ENCODE measurements at places on chromosomes 13 and 19.

DNA sequence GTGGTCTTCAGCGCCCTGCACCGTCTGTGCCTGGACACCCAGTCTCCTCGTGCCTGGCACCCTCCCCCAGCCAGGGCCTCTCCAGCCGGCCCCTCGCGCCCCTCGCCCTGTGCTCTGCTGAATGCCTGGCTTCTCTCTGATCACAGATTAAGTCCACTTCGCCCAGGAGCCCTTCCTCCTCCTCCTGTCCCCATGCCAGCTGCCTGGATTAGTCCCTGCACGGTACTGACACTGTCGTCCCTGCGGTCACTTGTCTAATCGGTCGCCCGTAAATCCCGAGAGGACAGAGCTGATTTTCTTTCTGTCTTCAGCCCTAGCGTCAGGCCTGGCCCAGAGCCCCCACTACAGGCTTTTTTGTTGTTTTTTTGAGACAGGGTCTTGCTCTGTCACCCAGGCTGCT is 6.6 kb downstream of the THOP1 start:
- no peak for DNase-seq

GRCh38 chr19:35123573-35123972 is 8.0 kb downstream of the FXYD3 start:
- no peak for DNase-seq

DNA sequence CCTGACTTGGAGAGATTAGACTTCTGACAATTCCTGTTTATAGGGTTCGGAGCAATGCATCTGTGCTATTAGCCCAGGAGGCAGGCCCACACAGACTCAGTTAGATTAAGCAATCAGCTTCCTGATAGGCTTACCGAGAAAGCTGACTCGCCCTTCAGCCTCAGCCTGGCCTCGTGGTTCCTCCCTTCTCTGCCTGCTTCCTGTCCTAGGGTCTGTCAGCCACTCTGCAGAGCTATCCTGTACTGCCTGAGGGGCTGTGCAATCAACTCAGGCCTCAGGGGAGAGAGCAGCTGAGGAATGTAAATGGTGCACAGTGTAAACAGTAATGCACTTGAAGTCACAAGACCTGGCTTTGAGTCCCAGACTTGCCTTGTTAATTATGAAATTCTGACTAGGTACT is 30.7 kb downstream of the HTR2A start:
- DNase-seq, result no peak

DNA sequence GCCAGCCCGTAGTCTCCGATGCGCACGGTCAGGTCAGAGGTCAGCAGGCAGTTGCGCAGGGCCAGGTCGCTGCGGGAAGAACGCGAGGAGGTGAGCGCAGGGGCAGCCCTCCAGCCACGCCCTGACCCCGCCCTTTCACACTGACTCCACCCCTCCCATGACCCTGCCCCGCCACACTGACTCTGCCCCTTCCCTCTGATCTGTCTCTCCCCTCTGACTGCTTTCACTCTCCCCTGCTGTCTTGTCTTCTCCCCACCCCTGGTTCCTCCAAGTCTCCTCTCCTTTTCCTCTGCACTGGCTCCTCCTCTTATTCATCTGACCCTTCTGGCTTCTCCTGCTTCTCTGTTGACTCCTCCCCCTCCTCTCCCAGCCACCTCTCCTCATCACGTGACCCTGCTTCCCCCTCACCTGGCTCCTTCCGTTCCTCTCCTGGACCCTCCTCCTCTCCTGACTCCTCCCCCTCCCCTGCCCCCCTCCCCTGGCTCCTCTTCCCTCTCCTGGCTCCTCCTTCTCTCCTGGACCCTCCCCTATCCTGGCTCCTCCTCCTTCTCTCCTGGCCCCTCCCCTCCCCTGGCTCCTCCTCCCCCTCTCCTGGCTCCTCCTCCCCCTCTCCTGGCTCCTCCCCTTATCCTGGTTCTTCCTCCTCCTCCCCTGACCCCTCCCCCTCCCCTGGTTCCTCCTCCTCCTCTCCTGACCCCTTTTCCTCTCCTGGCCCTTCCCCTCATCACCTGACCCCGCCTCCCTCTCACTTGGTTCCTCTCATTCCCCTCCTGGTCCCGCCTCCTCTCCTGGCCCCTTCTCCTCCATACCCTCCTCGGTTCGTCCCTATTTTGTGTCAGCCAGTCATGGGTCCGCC is 9.9 kb downstream of the LMTK3 start:
- no peak for DNase-seq

DNA sequence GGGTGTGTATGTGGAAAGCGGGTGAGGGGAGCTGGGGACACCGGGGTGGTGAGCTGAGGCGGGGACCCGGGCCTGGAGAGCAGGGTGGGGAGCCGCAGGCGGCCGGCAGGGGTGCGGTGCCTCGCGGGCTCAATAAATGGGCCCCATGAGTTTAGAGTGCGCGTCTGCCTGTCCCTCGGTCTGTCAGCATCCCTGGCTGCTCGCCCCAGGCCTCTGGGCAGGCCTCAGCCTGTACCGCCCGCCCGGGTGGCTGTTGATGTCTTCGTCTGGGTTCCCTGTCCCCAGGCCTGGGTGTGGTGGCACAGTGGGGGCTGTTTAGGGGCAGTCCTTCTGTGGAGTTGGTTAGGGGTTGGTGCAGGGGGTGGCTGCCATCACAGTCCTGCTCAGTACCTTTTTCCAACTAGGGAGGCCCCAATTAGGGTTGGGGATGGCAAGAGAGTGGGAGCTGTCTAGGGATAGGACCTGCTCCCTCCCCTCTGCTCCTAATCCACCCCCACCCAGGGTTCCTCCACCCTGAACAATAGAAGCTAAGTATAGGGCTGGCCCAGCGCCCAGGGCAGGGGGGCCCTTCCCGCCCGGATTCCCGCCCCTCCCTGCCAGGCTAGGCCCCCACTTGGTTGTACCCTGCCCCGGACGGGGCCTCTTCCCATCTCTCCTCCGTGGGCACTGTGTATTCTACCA is 12.2 kb downstream of the CIC start:
- no peak for DNase-seq

- no peak for DNase-seq
Observed at GRCh38 chr13:93689333-93689732, 462.7 kb downstream of the GPC6 start.

- DNase-seq, result no peak
Observed at GRCh38 chr19:30350692-30351663, 21.2 kb upstream of the ZNF536 start.

DNA sequence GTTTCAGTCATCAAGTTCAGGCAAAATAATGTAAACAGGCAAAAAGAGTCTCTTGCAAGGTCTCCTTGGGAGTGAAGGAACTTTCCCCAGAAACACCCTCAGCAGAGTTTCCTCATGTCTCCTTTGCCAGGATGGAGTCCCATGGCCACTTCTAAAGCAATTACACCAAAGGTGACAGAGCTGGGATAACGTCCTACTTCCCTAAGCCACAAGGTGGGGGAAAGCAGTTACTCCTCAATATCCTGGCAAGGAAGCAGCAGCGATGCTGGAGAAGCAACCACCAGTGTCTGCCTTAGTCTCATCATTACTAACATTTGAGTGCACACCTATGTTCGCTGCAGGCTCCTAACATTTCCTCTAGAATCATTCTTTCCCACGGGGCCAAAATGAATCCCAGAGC is 88.6 kb downstream of the UBL3 start:
- no peak for DNase-seq

- no peak for DNase-seq
Observed at GRCh38 chr13:58376775-58377174, 745.2 kb downstream of the PCDH17 start.

GRCh38 chr13:105611424-105611823 is 924.0 kb downstream of the EFNB2 start:
- no peak for DNase-seq

DNA sequence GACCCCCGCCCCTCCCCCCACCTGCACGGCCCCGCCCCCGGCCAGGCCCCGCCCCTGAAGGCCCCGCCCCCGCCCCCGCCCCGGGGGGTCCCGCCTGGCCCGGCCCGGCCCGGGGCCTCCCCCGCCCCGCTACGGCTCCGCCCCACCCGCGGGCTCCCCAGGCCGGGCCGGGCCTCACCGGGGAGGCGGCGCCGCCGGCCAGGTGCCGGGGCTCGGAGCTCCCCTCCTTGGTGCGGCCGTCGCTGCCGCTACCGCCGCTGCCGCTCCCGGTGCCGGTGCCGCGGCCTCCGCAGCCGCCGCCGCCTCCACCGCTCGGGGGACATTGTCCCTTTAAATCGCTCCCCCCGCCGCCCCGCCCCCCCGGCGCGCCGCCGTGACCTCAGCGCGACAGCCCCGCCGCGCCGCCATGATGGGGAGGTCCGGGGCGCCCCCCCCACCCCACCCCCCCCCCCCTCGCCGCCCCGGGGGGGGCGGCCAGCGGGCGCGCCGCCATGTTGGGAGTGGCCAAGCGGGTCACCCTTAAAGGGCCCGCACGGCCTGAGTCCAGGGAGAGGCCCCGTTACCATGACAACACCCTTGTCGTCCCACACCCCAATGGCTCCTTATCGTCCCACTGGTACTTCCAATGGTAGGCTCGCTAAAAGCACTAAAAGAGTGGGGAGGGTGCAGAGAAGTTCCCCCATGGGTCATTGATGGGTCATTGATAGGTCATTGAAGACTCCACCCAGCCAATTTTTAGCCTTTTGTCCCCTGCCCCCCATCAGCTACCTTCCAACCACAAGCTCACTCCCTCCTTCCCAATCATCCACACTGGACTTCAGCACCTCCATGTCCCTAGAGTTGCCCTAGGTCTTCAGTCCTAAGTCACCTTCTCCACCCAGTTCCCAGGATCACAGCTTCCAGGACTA is at the start of gene WIZ:
WIZ (minus strand) TSS at position 337 of the 908 bp plus-strand sequence. CDS start 1,649 bp downstream, outside the sequence.
- peak; percentile 81 for DNase-seq

DNA sequence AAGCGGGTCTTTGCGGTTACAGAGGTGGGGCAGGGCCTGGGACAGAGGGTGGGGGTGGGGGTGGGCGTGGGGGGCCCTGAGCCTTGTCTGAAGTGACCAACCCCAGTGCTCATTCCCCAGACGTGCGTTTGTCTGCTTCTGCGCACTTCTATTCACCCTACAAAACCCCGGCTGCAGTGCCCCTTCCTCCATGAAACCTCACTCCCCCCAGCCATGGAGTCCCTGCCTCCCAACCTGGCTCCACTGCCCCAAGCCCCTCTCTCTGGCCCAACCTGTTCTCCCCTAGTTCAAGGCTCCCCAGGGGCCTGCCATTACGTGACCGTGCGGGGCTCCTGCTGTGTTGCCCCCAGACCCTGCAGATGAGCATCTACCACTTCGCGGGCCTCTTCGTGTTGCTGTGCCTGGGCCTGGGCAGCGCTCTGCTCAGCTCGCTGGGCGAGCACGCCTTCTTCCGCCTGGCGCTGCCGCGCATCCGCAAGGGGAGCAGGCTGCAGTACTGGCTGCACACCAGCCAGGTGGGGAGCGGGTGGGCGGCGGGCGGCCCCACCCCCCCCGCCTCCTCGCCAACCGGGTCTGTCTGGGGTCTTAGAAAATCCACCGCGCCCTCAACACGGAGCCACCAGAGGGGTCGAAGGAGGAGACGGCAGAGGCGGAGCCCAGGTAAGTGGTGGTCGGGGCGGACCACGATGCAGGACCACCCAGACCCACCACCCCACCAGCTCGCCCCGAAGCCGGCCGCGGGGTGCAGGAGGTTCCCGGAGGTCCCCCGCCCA is 8.2 kb downstream of the GRIN3B start:
- DNase-seq, result no peak

GRCh38 chr19:54435551-54436016 is 13.4 kb upstream of the LENG8 start:
- no peak for DNase-seq

- no peak for DNase-seq
Observed at GRCh38 chr19:55712804-55713631, 25.2 kb downstream of the NLRP9 start.

- no peak for DNase-seq
Observed at GRCh38 chr13:59823486-59823885, 340.2 kb downstream of the DIAPH3 start.

DNA sequence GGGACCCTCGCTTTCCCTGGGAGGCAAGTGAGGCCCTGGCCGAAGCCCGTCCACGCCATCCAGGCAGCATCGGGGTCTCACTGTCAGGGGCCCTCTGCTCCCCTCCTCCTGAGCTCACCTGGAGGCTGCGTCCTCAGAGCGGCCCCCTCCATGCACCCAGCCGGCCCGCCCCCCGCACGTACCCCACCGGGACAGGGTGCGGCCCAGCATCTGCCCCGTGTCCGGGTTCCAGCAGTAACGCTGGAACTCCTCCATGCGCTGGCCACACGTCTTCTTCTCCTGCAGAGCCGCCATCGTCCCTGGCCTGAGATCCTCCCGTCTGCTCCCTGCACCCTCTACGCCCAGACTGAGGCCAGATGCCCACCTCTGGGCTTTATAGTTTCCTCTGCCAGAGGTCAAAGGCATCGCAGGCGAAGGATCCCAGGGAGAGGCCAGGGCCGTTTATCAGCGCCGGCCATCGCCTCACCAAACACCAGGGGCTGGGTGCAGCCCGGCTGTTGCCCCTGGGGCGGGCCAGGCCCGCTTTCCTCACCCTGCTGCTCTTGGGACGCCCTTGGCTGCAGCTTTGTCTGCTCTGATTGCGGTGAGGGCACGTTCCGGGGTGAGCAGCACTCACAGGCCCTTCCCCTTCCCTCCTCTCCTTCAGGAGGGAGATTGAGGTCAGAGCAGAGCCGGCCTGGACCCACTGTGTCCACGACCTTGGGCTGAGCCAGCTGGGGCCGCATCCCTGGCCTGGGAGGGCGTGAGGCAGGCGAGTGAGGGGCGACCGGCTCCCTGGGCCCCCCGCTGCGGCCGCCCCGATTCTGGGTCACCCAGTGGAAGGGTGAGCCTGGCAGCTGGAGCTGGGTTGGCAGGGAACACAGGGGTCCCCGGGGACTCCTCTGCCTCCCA is at the start of gene ATP4B:
ATP4B (minus strand) TSS at position 348 of the 891 bp plus-strand sequence; CDS start at position 294, 54 bp downstream.
- DNase-seq, result no peak

GRCh38 chr13:109182777-109183465 is 553.5 kb downstream of the MYO16 start:
- no peak for DNase-seq

GRCh38 chr19:10085641-10086590 is at the start of gene SHFL:
TSS of gene SHFL (plus strand) at chr19:10086317. CDS start at chr19:10086428, 111 bp downstream.
- peak; percentile 67 for DNase-seq

DNA sequence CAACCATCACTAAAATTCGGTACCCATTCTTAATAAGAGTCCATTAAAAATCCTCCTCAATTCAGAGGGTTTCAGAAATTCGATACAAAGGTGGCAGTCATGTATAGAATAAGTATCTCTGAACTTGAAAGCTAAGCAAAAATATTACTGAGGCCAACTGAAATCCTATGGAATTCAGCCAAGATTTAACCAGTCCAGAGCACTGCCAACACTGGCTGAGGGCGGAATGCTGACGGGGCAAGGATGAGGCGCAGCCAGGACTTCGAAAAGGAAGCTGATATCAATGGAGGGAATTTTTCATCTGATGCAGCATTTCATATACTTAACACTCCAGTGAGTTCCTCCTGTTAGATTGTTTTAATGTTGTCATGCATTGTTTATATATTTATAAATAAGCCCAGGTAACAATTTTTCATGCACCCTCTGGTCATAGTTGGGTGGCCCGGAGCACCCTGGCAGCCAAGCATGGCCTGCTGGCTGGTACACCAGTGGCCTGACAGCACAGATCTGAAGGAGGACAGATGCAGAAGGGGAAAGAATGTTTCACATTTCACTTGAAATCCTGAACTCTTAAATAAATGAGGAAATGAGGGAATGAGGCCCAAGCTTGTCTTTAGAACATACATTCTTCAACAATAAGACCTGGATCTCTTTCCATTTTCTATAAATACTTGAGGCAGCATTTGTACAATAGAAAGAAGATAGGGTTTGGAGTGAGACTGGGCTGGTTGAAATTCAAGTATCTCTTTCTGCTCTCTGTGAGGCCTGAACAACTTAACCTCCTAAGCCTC is 41.5 kb downstream of the WDFY2 start:
- DNase-seq, result no peak
